Jurkat, Clone E6-1 (cell line): ENCODE measurements at places on chromosomes 6 and 20.
A peak's percentile ranks its signal among the peaks of the same experiment; 100 is the strongest.

DNA sequence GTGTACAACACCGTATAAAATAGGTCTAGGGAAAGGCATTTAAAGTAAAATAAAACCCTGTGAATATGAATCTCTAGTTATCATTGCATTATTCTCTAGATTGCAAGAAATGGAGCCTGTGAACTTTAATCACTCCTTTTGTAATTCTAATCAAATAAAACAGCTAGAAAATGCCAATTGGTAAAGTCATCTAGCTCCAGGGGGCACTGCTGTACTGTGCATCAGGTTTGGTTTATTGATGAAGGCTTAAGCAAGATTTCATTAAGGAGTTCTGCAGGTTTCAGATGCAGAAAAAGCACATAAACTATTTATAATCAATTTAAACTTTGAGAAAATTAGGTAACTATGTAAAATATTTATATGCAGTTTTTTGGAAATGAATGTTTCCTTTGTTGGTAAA is 645.0 kb downstream of the PHF3 start:
- DNase-seq = peak; percentile 17

GRCh38 chr6:75402296-75402695 is 91.3 kb downstream of the FILIP1 start:
- no peak for DNase-seq

- DNase-seq = no peak
These were observed 4.6 kb upstream of the OSBPL2 start for GRCh38 chr20:62233684-62234083.

DNA sequence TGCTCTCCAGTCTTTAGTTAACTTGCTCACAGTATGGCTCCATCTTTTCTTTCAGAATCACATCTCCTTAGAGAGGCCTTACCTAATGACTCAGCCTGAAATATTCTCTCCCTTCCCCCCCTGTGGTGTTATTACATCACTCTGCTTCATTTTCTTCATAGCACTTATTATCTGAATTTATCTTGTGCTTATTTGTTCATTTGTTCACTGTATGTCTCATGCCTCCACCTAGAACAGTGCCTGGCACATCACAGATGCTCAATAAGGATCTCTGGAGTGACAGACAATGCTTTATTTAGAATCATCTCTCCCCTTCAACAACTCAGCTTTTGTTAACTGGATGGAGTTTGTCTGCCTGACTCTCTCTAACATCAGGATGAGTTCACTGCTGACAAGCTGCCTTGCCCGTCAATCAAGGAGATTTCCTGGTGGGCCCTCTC is 96.6 kb upstream of the MAN1A1 start:
- no peak for DNase-seq

DNA sequence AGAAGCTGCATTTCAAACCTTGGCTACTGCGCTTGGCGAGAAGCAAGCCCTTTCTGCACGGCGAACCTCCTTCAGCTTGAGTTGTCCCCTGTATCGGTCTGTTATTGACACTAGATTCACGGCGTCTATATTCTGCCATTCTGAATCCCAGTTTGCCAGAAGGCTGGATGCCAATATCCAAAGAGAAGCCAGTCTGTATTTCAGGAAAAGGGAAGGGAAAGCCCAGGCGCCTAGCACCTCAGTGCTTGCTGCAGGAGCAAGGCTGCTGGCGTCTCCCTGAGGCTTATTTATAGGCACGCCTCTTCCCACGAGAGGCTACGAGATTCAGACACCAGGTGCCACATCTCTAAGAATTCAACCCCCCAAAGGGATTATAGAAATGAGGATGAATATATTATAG is 89.6 kb upstream of the CDH4 start:
- no peak for DNase-seq

- no peak for DNase-seq
These were observed 479.0 kb upstream of the CITED2 start for GRCh38 chr6:139853302-139853992.

DNA sequence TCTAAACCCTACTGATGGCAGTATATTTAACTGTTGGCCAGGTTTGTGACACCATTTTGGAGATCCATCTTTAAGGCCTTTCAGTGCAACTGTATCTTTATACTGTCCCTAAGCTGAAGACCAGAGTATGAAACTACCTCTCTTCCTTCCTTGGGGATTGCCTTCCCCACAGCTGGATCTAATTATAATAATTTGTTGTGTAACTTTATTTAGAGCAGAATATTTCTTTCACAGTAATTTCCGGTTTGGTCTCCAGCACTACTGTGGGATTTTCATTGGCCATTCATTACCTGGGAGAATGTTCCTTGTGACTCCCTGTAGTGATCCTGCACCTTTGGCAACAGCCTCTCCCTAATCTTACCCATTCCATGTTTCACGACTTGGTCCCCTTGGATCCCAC is 75.2 kb downstream of the AKAP7 start:
- no peak for DNase-seq

GRCh38 chr6:56687551-56687950 is 44.9 kb upstream of the DST start:
- DNase-seq = no peak

DNA sequence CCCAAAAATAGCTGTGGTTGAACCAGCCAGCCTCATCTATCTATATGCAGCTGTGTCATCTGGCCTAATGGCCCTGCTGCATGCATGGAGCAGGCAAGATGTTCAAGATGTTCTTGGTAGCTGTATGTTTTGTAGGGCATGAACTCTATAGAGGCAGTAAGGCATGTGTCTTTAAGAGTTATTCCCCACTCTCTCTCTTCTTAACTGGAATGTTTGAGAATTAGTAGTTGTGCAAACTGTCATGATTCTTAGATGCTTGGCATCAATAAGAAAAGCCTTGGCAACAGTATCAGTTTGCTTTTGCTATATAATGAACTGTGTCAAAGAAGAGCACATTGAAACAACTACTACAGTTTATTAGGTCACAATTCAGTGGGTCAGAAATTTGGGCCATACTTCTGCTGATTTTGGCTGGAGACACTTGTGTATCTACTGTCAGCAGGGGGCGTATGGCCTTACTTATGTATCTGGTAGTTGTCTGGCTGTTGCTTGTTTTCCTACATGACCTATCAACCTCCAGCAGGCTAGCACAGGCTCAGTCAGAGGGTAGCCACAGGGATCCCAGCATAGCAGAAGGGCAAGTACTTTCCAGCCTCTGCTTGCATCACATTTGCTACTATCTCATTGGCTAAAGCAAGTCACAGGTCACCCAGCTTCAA is 56.1 kb upstream of the LAMP5 start:
- peak; percentile 17 for DNase-seq

- no peak for DNase-seq
These were observed 100.9 kb downstream of the OPRM1 start for GRCh38 chr6:154139892-154140291.

GRCh38 chr20:60970601-60971000 is 281.5 kb upstream of the CDH4 start:
- no peak for DNase-seq

GRCh38 chr6:48101290-48101689 is 9.7 kb downstream of the PTCHD4 start:
- no peak for DNase-seq

DNA sequence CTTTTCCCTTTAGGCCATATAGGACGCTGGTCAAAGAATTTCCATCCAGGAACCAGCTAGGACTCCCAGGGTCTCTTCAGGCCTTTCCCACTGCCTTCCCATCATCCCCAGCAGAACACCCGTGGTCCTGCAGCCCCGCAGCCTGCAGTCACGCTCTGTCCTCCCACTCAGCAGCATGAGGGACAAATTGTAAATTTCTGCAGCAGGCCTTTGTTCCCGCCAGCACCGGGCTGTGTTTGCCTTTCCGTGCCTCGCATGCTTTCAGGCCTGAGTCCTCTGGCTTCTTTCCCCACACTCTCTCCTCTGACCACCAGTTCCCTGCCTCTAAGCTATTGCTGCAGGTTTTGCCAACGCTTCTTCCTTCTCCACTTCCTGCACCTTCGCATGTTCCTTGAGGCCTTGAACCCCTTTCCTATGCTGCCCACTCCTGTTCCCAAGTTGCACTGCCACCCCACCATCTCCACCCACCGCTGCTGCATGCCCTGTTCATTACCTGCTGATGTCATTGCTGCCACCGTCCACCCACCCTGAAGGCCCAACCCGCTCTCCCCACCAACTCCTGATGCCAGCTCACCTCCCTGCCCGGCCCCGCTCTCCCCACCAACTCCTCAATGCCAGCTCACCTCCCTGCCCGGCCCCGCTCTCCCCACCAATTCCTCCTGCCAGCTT is 49.8 kb downstream of the RNASET2 start:
- DNase-seq = no peak

DNA sequence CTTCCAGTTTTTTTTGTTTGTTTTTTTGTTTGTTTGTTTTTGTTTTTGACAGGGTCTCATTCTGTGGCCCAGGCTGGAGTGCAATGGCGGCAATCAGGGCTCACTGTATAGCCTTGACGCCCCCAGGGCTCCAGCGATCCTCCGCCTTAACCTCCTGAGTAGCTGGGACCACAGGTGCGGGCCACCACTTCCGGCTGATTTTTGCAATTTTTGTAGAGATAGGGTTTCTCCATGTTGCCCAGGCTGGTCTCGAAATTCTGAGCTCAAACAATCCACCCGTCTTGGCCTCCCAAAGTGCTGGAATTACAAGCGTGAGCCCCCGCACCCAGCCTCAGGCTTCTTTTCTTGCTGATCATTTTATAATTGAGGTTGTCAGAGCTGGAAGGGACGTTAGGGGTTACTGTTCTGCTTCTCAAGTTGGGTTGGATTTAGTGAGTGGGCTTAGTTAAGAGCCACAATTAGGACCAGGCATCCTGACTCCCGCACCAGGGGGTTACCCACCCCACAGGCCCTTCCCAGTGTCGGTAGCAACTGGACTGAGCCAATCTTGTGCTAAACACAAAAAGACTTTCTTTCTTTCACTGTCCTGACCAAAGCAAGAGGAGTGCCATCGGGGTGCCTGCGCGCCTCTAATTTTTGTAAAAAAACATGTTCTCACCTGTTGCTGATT is 13.1 kb upstream of the ZSCAN9 start:
- no peak for DNase-seq

GRCh38 chr6:51865176-51865575 is 222.2 kb downstream of the PKHD1 start:
- no peak for DNase-seq

DNA sequence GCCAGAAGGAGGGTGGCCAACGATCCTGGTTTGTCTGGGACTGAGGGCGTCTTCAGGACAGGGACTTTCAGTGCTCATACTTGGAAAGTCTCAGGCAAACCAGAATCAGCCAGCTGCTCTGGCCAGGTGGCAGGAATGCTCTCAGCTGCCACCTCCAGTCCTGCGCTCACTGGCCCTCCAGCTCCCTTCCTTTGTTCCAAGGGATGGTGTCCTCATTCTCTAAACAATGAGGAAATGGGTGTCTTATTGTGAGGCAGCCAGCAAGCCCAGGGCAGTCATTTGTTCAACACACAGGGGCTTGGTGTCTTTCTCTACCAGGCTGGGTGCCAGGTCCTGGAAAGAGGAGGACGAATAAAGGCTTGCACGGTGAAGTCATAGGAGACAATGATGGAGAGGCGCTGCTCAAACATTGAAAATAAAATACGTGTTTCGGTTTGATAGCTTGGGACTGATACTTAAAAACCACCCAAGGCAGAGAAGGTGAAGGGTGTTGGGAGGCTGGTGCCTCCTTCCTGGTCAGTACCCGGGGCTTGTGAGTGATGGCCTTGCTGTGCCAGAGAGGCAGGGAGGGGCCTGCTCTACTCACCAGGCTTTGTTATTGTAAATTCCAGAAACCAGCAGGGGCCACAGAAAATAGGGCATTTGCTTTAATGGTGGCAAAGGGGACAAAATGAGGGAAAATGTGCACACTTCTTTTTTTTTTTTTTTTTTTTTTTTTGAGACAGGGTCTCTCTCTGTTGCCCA is 11.3 kb upstream of the TMEM181 start:
- no peak for DNase-seq

GRCh38 chr6:38012573-38012972 is 193.0 kb downstream of the ZFAND3 start:
- peak; percentile 56 for DNase-seq

GRCh38 chr6:121794630-121795029 is 359.2 kb downstream of the GJA1 start:
- DNase-seq = no peak

DNA sequence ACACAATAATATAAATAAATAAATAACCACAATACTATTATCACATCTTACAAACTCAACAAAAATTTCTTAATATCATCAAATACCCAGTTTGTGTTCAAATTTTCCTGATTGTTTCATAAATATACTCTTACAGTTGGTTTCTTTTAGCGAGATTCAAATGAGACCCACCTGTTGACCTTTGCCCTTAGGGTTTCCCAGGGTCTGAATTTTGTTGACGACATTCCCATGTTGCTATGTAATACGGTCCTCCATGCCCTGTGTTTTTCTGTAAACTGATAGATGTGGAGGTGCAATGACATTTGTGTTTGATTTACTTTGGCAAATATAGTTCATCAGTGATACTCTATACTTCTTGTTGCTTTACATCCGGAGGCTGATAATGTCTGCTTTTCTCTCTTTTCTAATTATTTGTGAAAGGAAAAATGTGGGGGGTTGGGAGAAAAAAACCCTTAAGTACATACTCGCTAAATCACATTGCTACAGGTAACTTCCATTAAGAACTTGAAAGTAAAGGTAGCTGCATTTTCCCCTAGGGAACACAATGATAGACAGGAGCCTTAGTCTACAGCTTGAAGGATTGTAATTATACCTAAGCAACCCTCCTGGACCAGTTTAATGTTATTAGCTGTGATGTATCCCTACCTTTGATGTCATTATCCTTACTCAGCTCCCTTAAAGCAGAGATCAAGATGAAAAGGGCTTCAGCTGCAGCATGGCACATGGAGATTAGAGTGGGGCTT is 6.6 kb downstream of the MOG start:
- DNase-seq = no peak

DNA sequence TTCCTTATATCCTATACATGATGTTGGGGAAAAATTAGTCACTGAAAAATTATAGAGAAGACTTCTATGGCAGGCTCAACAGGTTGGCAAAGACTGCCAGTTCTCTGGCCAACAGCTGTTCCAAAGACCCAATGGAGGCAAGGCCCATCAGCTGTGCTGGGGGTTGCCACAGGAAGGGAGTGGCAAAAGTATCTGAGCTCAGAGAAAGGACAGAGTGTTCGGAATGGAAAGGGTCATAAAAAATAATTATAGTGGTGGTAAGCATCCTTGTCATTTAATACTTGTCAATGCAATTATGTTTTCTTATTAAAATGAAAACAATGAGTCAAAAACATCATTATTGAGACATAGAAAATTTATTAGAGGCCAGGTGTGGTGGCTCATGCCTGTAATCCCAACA is 36.1 kb downstream of the FASTKD5 start:
- no peak for DNase-seq

GRCh38 chr6:149389509-149390297 is 10.4 kb upstream of the SUMO4 start:
- no peak for DNase-seq

GRCh38 chr20:9663423-9663822 is 149.0 kb downstream of the LAMP5 start:
- DNase-seq = no peak

DNA sequence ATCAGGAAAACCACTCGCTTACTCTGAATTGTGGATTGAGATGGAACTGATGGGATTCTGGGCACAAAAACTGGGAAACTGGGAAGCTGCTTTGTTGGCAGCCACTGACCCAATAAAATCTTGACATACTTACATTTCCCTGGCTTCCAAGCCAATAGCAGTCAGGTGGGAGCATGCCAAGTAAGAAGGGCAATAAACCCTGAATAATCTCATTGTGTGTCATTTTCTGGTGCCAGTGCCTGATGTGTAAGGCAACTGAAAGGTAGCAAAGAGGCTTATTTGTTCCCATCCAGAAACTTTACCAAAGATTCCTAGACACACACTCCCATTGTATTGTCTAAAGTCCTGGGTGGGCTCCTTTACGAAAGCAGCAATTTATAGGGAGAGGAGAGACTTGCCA is 93.2 kb downstream of the TBX18 start:
- DNase-seq = no peak

GRCh38 chr6:4884646-4885340 is 108.6 kb downstream of the CDYL start:
- no peak for DNase-seq
